ENCODE measurements at places on chromosomes 3 and 15.

- no peaks in the 10 kb centered on the region for H3K27me3 ChIP-seq
- H3K4me1 ChIP-seq = peaks cover 3% of the 10 kb centered on the region
- H3K36me3 ChIP-seq = no peaks in the 10 kb centered on the region
- H3K4me3 ChIP-seq = no peak overlapping the region
- no peak overlapping the region for H3K27ac ChIP-seq
These were observed 269.4 kb downstream of the CLSTN2 start for GRCh38 chr3:140204271-140204984.

DNA sequence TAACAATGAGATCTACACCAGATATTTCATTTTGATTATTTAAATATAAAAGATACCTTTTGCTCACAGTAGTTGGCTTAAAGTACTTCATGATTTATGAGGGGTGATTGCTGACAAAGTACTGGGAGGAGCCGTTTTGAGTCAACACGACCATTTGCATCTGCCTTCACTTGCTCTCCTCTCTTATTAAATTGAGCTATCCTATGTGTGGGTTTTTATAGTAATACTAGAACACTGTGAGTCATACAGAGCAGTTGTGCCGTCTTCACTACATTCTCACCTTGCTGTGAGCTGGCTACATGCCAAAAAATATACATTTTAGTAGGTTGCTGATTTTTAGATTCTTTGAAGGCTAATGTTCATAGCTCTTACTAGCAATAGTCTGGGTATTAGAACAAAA lies 161.2 kb downstream of the ALCAM start:
- H3K27me3 ChIP-seq = no peaks in the 10 kb centered on the region
- no peak for DNase-seq
- H3K4me1 ChIP-seq = no peaks in the 10 kb centered on the region
- no peak overlapping the region for H3K4me3 ChIP-seq
- no peak overlapping the region for H3K27ac ChIP-seq

DNA sequence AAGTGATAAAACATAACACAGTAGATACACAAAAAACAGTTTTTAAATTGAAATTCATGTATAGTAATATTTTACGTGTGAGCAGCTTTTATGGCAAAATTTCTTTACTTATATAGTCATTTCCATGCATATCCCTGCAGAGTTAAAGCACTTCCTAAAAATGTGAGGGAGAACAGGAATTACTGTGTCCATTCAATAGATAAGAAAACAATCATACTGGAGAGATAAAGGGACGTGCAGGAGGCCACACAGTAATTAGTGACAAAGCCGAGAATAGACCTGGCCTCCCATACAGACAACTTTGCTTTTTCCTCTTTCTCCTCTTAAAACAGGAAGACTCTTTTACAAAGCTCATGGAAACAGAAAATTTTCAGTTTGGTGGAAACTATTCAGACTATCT lies 247.5 kb downstream of the CDIN1 start:
- no peak overlapping the region for H3K27ac ChIP-seq
- H3K4me3 ChIP-seq = no peak overlapping the region
- no peaks in the 10 kb centered on the region for H3K27me3 ChIP-seq
- no peak for DNase-seq
- no peaks in the 10 kb centered on the region for H3K4me1 ChIP-seq

DNA sequence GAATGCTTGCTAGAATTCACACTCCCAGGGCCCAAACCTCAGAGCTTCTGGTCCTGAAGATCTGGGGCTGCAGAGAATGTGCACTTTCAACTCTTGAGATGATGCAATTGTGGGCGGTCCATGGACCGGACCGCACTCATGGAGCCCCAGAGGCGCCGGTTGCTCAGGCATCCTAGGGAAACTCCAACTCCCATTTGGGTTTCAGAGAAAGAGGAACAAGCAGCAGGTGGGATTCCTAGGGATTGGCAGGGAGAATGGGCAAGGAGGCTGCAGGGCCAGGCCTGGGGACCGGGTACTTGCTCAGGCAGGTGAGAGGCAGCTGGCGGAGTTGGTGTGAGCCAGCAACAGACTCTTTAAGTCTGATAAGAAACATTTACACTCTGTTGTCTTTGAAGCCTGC lies 3.5 kb downstream of the NOX5 start:
- DNase-seq = no peak
- no peaks in the 10 kb centered on the region for H3K27me3 ChIP-seq
- H3K27ac ChIP-seq = no peak overlapping the region
- H3K36me3 ChIP-seq = no peaks in the 10 kb centered on the region
- H3K4me1 ChIP-seq = no peaks in the 10 kb centered on the region
- no peak overlapping the region for H3K4me3 ChIP-seq

DNA sequence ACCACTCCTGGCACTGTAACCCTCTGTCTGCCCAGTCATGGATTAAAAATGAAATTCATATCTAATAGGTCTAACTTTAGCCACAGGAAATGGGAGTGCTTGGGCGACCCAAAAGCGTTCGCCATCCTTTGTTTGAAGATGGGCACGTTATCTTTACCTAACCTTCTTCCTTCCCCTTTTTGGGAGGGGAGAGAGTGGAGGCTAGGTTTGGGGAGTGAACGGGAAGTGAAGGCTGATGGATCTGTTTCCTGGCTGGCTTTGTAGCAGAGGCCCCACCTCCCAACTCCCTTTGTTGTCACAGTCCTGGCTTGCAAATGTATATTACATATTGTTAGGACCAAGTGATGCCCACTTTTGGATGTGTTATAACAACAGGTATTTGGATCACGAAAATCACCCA lies 98.1 kb upstream of the ARHGEF3 start:
- no peak overlapping the region for H3K27ac ChIP-seq
- H3K36me3 ChIP-seq = no peaks in the 10 kb centered on the region
- H3K4me3 ChIP-seq = no peak overlapping the region
- no peak for DNase-seq
- peaks cover 9% of the 10 kb centered on the region for H3K4me1 ChIP-seq

GRCh38 chr3:55870594-55870993 lies 383.5 kb upstream of the WNT5A start:
- H3K4me3 ChIP-seq = no peak overlapping the region
- no peaks in the 10 kb centered on the region for H3K36me3 ChIP-seq
- DNase-seq = no peak
- H3K4me1 ChIP-seq = peaks cover 3% of the 10 kb centered on the region
- no peak overlapping the region for H3K27ac ChIP-seq
- H3K27me3 ChIP-seq = no peaks in the 10 kb centered on the region

- H3K27ac ChIP-seq = no peak overlapping the region
- H3K36me3 ChIP-seq = no peaks in the 10 kb centered on the region
- no peak for DNase-seq
- no peaks in the 10 kb centered on the region for H3K4me1 ChIP-seq
- no peaks in the 10 kb centered on the region for H3K27me3 ChIP-seq
- H3K4me3 ChIP-seq = no peak overlapping the region
These were observed 49.0 kb upstream of the ADGRG7 start for GRCh38 chr3:100560426-100560825.

DNA sequence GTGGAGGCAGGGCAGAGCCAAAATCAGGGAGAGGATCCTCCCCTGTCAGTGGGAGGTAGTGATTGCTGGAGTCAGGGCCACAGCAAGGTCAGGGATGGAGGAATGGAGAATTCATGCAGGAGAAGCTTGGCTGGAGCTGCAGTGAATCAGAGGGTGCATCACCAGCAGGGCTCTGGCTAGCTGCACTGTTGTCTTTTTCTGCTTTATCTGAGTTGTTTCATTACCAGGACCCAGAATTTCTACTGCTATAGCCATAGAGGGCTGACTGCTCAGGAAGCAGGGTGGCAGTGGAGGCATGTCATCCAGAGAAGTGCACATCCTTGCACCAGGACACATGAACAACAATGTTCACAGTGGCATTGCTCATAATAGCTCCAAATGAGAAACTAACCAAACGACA lies 113.5 kb upstream of the GALNT15 start:
- no peak for DNase-seq
- peaks cover 3% of the 10 kb centered on the region for H3K27me3 ChIP-seq
- peaks cover 24% of the 10 kb centered on the region for H3K4me1 ChIP-seq
- H3K36me3 ChIP-seq = no peaks in the 10 kb centered on the region
- no peak overlapping the region for H3K4me3 ChIP-seq
- H3K27ac ChIP-seq = peak overlapping the region; percentile 76

DNA sequence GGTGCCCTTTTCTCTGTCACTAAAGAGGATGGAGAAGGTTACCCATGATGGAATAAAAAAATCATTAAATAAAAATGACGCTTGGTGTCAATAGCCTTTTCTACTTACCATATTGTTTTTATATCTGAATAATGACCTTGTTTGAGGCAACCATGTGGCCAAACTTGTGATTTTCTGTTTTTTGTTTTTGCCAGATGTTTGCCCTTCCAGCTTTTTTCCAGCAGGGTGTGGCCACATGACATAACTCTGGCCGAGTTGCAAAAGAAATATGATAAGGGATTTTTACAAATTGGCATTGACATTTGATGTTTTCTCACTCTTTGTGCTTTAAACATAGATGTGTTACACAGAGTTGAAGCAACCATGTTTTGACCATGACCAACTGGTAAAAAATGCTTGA lies 39.7 kb upstream of the EPHA3 start:
- no peak overlapping the region for H3K27ac ChIP-seq
- no peaks in the 10 kb centered on the region for H3K36me3 ChIP-seq

DNA sequence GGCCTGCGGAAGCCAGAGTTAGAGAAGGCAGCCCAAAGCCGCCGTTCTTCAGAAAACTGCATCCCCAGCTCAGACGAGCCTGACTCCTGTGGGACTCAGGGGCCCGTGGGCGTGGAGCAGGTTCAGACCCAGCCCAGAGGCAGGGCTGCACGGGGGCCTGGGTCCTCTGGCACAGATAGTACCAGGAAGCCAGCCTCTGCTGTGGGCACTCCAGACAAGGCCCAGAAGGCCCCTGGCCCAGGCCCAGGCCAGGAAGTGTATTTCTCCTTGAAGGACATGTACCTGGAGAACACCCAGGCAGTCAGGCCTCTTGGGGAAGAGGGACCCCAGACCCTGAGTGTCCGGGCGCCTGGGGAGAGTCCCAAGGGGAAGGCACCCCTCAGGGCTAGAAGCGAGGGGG lies 23.1 kb downstream of the ALPK3 start:
- no peak overlapping the region for H3K27ac ChIP-seq
- DNase-seq = no peak
- no peaks in the 10 kb centered on the region for H3K27me3 ChIP-seq
- H3K4me1 ChIP-seq = peaks cover 6% of the 10 kb centered on the region

DNA sequence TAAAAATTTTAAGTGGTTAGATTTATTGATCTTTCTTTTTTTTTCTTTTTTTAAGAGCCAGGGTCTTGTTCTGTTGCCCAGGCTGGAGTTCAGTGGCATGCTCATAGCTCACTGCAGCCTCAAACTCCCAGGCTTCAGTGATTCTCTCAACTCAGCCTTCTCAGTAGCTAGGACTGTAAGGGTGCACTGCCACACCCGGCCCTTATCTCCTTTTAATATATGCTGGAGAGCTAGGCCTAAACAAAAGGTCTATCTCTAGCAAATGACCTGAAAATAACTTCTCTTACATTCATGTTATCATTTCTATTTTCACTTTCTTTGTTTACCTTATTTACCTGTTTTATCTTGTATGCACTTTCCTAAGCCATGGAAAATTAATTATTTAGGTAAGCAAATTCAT lies 35.2 kb upstream of the MELTF start:
- H3K36me3 ChIP-seq = peaks cover 6% of the 10 kb centered on the region
- H3K27ac ChIP-seq = no peak overlapping the region

DNA sequence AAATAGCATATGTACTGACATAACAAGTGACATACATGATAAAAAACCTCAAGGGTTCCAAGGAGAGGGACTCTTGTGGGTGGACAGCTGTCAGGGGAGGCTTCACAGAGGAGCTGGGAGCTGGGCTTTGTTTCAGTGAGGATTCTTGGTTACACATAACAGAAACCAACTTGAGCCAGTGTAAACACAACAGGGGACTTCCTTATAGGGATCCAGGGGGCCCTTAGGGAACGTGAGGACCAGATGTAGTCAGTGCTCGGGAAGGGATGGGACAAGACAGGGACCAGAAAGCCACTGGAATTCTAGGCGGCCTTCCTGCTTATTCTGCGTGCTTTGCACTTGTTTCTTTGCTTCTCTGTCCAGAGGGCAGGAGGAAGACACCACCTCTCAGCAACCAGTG lies 34.9 kb downstream of the SNAPC5 start:
- no peak overlapping the region for H3K27ac ChIP-seq
- no peak for DNase-seq

DNA sequence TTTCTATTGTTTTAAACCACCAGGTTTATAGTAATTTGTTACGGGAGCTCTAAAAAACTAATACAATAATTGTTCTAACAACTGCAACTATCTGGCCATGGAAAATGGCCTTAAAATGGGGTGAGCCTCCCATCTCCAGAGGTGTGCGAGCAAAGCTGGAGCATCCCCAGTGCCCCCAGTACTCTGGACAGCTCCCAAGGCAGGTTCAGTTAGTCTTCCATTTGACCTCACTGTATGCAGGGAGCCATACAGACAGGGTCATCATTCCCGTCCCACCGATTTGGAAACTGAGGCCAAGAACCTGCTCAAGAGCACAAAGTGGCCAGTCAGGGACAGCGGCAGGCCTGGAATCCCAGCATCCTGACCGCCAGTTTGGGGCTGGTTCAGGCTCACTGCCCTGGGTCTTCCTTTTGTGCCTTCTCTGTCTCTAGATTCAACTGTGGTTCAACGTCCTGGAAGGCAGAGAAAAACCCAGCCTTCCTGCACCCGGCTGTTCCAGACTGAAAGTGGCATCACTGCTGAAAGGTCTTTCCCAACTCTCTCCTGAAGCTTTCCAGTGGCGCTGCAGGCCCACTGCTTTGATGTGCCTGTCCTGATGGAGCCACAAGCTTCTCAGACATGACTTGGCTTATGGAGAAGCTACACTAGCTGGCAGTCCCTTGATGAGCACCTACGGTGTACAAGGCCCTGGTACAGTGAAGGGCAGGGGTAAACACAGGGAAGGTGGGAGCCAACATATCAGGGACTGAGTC lies 76.6 kb upstream of the LINGO1 start:
- peaks cover 12% of the 10 kb centered on the region for H3K36me3 ChIP-seq
- no peaks in the 10 kb centered on the region for H3K27me3 ChIP-seq
- H3K4me3 ChIP-seq = no peak overlapping the region
- DNase-seq = no peak
- peaks cover 30% of the 10 kb centered on the region for H3K4me1 ChIP-seq
- H3K27ac ChIP-seq = no peak overlapping the region

- no peak overlapping the region for H3K27ac ChIP-seq
- H3K4me3 ChIP-seq = no peak overlapping the region
- no peaks in the 10 kb centered on the region for H3K27me3 ChIP-seq
- peaks cover 3% of the 10 kb centered on the region for H3K36me3 ChIP-seq
These were observed 26.8 kb downstream of the MEGF11 start for GRCh38 chr15:66226736-66227135.

- H3K27me3 ChIP-seq = no peaks in the 10 kb centered on the region
- H3K4me3 ChIP-seq = no peak overlapping the region
These were observed 24.2 kb downstream of the NMNAT3 start for GRCh38 chr3:139653582-139653981.
